GDM1 (cell line): ENCODE measurements at places on chromosomes 4 and X.

DNA sequence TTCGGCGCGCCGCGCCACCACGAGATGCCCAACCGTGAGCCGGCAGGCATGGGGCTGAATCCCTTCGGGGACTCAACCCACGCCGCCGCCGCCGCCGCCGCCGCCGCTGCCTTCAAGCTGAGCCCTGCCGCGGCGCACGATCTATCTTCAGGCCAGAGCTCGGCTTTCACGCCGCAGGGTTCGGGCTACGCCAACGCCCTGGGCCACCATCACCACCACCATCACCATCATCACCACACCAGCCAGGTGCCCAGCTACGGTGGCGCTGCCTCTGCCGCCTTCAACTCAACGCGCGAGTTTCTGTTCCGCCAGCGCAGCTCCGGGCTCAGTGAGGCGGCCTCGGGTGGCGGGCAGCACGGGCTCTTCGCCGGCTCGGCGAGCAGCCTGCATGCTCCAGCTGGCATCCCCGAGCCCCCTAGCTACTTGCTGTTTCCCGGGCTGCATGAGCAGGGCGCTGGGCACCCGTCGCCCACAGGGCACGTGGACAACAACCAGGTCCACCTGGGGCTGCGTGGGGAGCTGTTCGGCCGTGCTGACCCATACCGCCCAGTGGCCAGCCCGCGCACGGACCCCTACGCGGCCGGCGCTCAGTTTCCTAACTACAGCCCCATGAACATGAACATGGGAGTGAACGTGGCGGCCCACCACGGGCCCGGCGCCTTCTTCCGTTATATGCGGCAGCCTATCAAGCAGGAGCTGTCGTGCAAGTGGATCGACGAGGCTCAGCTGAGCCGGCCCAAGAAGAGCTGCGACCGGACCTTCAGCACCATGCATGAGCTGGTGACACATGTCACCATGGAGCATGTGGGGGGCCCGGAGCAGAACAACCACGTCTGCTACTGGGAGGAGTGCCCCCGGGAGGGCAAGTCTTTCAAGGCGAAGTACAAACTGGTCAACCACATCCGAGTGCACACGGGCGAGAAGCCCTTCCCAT is 1.1 kb downstream of the ZIC3 start:
- no peak for DNase-seq

DNA sequence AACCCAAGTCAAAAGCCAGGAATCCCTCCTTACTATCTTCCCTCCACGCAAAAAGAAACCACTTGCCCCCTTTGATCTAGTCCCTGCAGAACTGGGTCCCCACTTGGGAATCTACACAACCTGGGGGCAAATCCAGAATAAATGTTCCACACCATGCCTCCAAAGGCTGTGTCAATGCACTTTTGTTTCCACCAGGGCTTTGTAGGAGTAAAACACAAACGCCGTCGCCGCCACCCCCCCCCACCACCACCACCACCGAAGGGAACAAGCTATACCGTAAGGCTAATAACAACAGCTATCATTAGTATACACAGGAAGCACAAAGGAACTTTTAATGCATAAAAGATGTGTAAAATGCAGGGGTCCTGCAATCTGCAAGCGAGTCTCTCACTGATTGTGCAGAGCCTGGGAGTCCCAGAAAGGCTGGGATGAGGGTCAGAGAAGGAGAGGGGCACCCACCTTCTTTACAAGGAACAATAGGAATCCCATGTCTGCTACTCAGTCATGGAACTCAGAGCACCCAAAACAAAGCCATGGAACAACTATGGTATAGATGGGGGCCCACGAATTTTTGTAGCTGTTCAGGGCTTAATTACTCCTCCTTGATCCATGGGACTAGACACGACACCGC is 13.2 kb downstream of the BCOR start:
- DNase-seq = no peak

GRCh38 chr4:54041100-54041499 is 23.3 kb downstream of the CHIC2 start:
- no peak for DNase-seq

DNA sequence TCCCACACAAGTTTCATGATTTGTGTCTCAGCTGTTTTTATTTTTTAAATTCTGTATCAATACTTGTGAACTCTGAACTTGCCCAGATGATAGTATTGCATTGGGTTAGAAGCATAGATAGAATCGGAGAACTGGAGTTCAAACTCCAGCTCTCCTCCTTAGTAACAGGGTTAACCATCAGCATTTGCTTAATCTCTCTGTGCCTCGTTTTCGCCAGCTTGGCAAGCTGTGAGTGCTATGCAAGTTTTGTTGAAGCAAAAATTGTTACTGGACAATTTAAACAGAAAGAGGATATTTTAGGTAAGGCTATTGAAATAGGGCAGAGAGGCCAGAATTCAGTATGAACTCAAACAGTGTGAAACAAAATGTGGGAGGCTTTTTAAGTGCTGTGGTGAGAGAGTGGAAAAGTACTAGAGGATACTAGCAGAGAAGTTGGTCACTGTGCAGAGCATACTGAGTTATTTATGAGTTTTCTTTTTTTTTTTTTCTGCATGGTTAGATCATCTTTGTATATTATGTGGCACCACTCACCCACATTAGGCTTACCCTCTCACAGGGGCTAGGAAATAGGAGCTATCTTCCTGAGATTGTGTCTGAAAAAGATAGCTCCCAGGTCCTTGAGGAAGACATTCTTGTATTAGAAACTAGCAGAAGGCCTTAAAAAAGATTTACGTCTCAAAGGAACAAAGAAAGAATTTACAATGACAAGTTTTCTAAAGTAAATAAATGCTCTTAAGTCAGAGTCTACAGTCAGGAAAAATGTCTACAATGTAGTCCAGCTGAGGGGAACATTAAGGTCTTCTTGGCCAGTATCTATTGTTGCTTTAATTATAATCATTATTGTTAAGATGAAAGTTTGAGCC is 1126.6 kb downstream of the FAT4 start:
- DNase-seq = no peak

DNA sequence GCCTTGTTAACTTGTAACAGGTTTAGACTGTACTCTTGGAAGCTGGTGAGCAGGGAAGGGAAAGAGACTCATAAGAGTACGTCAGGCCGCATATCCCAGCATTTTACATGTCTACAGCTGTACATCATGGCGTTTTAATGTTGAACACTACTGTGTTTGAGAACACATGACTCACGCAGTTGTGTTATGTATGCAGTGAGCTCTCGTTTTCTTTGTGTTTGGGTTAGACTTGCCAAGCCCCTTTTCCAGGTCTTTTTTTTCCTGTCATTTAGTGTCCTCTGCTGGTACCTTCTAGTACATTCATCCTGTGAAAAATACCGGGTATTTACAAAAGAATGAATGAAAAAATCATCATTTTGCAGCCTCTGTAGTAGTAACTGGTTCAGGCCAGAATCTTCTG is 35.3 kb downstream of the SMS start:
- DNase-seq = no peak

GRCh38 chr4:13169731-13170525 is 314.2 kb downstream of the RAB28 start:
- no peak for DNase-seq

DNA sequence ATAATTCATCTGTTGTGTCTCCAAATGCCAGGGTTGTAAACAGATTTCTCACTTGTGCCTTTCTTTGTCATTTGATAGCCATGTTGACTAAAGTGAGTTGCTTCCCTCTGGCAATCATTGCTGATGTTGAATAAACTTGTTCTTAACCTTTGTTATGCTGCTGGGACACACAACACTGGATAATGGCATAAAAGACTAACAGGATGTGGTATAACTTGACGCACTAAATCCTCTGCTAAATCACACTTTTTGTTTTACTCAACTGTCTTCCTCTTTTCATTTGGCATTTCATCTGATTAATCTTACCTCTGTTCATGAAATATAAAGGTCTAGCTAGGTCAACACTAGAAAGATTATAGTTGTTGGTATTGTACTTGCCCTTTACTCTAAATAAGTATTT is 17.6 kb upstream of the CXCL5 start:
- DNase-seq = no peak

GRCh38 chr4:75821216-75821615 is 81.0 kb downstream of the PPEF2 start:
- DNase-seq = no peak

GRCh38 chrX:64570204-64570603 is 175.0 kb upstream of the MTMR8 start:
- no peak for DNase-seq

DNA sequence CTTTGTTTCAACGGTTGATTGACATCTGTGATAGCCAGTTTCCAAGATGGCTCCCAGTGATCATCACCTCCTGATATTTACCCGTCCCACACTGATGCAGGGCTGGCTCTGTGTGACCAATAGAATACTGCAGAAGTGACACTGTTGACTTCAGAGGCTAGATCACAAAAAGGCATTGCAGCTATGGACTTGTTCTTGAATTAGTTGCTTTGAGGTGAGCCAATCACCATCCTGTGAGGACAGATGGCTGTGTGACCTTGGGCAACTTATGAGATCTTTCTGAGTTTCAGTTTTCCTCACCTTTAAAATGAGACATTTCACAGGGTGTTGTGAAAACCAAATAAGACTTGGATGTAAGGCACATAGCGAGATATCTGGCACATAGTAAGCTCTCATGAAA is 1.8 kb upstream of the GPR82 start:
- no peak for DNase-seq
